ENCODE measurements at places on chromosomes 4 and X.

DNA sequence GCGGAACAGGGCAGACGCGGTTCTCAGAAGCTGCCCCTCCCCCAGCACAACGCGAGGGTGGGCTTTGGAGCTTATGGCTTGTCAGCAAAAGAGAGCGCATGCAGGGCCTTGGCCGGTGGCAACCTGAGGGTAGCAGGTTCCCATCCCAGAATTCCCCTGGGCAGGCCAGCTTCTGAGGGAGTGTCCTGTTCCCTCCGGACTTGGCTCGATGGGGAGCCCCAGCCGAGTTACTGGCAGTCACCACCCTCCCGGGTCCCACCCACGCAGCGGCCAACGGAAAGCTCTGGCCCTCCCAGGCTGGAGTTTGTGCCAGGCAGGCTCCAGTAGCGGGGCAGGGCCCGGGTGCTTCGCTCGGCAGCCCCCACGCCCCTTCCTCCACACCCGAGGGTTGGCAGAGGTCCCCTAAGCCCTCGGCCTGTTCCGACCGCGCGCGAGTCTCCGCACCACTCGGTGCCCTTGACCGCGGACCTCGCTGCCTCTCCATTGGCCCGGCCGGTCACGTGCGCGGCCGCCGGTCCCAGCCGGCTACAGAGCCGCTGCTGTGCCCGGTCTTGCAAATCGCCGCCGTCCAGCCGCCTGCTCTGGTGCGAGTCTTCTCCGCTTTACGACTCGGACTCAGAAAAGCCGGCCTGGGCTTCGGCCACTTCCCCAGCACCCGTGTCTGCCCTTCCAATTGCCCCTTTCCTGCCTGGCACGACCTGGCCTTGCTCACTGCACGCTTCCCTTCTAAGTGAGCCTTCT, 20.9 kb upstream of the MTM1 start:
- peak; percentile 47 for DNase-seq

DNA sequence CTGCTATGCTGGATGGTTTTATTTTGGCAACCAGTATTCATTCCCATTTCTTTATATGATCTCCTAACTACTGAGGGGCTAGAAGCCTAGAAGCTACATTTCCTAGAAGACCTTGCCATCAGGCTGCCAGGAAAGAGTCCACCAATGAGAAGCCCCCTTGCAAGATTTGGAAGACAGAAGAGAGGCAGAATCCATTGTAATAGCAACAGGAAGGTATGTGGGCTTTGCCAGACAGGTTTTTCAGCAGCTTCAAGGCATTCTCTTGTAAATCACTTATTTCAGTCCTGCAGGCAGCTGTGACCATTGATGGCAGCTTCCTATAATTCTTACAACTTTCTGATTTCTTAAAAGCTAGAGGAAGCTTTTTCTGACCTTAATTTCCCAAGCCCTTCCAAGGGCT, 148.3 kb upstream of the NHS start:
- DNase-seq: no peak

DNA sequence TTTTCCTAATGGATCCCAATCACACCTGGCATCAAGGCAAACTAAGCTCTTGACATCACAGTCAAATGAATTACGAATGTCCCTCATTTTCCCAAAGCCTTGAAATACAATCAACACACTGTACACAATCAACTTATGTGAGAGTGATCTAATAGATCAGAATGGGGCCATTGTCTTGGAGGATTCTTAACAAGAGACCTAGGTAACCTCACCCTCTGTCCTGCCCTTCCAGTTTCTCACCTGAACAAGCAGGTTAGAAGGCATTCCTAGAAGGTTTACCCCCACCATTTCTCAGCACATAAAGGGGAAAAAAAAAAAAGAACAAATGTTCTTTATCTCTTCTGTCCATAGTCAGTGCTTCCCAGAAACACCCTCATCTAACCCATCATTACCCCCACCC, 6.3 kb downstream of the SLC39A8 start:
- DNase-seq: no peak

GRCh38 chrX:23493941-23494374, 159.3 kb downstream of the PTCHD1 start:
- DNase-seq: peak; percentile 1

- no peak for DNase-seq
Observed at GRCh38 chrX:22246620-22247019, 26.1 kb upstream of the CBLL2 start.

GRCh38 chrX:126552313-126553022, at the start of gene DCAF12L1:
Gene DCAF12L1 (minus strand): TSS chrX:126552814. CDS start chrX:126552608, 206 bp downstream.
- peak; percentile 43 for DNase-seq

DNA sequence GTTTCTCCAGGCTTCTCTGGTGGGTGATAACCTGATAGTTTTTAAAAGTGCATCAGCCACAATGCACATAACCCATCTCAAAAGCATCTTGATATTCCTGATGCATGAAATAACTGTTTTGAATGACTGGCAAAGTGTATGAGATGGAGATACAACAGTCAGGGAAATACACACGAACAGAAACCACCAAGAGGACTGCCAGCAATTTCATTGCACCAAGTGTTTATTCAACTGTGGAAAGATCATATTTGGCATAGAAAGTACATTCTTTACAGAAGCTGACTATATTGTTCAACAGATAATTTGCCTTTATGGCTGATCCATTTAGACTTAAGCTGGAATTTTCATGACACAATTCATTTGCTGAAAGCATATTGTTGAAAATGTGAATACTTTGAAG, 139.5 kb downstream of the SLIT2 start:
- DNase-seq: no peak

DNA sequence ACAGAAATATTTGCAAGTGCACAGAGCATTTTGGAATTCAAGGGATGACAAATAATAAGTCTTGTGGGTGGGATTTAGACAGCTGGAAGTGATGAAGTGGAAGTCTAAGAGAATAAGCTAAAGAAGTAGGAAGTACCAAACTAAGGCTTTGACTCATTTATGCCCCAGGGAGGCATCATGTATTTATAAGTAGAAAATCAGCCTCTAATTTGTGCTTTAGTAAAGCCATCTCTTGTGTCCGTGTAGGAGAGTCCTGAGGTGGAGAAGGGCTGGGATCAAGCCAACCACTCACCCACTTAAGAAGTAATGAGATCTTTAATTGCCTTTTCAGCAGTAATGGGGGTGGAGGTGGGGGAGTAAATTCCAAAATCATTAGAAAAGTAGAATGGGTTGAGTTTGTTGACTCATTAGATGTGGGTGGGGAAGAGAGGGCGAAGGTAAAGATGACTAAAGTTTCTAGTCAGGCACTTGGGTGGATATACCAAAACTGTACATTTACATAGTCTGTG, 356.7 kb downstream of the STIM2 start:
- DNase-seq: no peak

- DNase-seq: peak; percentile 94
Observed at GRCh38 chrX:27565992-27566391, 24.2 kb upstream of the DCAF8L2 start.

- no peak for DNase-seq
Observed at GRCh38 chrX:12526306-12526705, 264.9 kb upstream of the PRPS2 start.

DNA sequence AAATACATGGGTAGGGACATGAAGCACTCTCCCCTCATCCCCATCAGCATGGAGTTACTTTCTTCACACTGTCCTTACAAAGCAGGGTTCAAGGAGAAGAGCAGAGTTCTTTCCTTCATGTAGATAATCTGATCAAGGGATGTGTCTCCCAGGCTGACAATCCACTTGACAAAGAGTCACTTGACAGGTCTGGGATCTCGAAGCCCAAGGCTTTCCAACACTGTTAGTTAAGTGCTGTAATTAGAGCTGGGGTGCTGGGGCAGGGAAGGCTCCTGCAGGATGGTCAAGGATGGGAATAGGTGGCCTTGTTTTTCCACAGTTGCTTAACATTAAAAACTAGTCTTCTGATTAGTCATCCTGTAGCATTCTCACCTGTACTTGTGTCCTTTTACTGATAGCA, 38.0 kb downstream of the CCNG2 start:
- no peak for DNase-seq

DNA sequence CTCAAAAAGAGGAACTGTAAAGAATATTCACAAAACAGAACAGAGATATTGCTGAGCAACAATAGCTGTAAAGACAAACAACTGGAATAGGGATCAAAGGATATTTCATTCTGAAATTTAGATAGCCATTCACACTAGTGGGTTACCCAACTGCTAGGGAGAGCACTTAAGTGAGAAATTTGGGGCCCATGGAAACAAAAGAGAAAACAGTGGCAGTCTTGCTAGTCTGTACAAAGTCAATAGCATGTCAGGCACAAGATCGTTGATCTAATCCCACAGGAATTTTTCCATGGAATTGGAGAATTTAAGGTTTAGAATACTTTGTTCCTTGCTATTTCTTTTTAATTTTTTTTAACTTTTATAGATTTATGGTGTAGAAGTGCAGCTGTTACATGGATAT, 467.0 kb downstream of the PCDH18 start:
- DNase-seq: no peak

GRCh38 chrX:34656842-34657725, at the start of gene TMEM47:
Gene TMEM47 (minus strand): TSS chrX:34657285. CDS start chrX:34657029, 256 bp downstream.
- peak; percentile 83 for DNase-seq

Measured in endothelial cell of umbilical vein (primary cell).